ENCODE measurements at places on chromosomes 6 and 20. TPM values are rescaled to one million over a fixed set of nuclear protein-coding genes. Genes with fewer than 3 reads are reported as not detected.

DNA sequence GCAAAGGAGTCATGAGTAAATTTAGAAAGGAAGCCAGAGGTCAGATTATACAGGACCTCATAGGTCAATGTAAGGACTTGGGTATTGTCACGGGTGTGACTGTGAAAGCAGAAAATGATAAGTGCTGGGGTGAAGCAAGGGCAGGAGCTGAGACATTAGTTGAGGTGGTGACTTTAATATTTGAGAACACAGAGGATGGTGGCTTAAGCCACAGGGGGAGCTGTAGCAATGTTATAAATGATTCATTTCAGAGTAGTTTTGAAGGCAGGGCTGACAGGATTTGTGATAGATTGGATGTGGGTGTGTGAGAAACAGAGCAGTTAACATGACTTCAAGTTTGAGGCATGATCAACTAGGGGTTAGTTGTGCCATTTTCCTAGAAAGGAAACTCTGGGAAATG, 659.9 kb downstream of the EPM2A start:
- no peak for DNase-seq

DNA sequence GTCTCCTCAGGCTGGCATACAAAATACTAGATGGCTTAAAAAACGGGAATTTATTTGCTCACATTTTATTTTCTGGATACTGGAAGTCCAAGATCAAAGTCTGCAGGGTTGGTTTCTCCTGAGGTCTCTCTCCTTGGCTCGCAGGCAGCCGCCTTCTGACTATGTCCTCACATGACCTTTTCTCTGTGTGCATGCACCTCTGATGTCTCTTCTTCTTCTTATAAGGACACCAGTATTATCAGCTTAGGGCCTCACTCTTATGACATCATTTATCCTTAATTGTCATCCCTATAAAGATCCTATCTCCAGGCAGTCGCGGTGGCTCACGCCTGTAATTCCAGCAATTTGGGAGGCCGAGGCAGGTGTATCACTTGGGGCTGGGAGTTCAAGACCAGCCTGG, 9.3 kb upstream of the TRIM27 start:
- no peak for DNase-seq

DNA sequence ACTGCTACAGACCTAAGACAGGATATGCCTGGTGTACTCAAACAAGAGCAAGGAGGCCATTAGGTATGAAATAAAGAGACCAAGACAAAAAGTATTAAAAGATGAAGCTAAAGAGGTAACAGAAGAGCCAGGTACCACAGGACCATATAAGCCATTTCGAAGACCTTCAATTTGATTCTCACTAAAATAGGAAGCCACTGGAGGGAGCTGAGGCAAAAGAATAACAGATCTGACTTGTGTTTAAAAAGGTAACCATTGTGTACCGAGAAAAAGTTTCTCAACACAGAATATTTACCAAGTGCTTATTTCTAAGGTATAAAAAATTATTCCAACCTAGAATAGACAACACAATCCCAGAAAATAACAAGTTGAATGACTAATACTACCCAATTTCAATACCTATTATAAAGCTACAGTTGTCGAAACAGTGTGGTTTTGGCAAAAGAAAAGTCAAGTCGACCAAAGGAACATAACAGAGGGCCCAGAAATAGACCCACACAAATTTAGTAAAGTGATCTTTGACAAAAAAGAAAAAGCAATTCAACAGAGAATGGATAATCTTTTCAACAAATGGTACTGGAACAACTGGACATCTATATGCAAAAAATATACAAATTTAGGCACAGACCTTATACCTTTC, 125.3 kb upstream of the DST start:
- no peak for DNase-seq

- no peak for DNase-seq
Observed at GRCh38 chr6:7542874-7543624, 1.6 kb downstream of the DSP start.

DNA sequence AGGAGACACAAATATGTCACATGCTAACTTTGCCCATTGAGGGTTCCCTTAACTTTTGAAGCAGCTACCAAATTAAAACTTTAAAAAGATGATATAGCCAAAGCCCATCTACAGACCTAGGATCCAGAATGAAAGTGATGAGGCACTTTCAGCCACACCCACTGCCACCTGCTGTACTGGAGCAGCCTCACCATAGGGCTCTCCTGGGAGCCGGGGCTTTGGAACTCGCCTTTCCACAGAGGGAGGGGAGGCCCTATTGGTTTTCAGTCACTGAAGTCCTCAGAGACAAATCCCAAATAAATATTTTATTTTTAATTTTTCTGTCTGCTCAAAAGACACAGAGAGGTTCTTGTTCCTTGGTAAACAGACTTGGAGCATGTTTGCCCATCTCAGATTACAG, 238.1 kb upstream of the TAB2 start:
- no peak for DNase-seq

The HSP90AB1 gene
- total RNA-seq: 1,294 TPM

- DNase-seq: peak; percentile 99
Observed at GRCh38 chr6:52352239-52353018, 9.5 kb upstream of the PAQR8 start.

The ZBTB9 gene
- total RNA-seq: 7.6 TPM

DNA sequence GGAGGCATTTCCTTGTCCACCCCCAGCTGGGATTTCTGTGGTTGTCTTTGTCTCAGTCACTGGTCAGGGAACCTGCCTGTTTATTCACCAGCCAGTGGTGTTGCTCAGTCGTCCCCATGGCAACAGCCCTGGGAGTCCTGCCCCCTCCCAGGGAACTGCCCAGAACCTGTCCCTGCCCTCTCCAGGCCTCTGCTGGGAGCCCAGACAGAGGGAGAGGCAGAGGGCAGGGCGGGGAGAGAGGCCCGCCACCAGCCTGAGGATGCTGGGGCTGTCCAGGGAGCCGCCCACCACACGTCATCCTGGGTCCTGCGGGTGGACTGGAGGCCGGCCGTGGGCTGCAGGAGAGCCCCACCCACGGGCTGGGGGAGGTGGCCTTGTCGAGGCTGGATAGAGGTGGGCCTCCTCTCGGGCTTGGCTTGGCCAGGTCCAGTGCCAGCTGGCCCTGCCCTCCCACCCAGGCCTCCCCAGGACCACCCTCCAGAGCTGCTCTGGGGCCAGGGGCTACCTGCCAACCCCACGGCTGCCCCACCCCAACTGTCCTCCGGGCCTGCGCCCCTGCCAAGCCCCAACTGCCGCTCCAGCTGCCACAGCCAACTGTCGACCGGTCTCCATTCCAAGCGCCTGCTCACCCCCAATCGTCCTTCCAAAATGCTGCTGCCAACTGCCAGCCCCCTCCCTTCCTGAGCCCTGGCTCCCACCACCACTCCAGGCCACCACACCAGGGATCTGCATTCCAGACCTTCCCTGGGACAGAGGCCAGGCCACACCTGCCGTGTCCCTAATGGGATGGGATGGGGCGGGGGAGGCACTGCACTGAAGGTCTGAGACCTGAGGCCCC, 4.2 kb upstream of the ZBTB46 start:
- DNase-seq: peak; percentile 95

- no peak for DNase-seq
Observed at GRCh38 chr6:139611327-139612134, 237.1 kb upstream of the CITED2 start.
